ENCODE measurements at places on chromosomes 13 and 19. TPM values are rescaled to one million over a fixed set of nuclear protein-coding genes. Genes with fewer than 3 reads are reported as not detected.

Gene GAPDHS
- not detected for total RNA-seq

Gene SYCN
- total RNA-seq: not detected

Gene SLC15A1
- total RNA-seq: not detected

Gene PSG1
- total RNA-seq: not detected

Gene CACNA1A
- total RNA-seq: 1.7 TPM

Gene ZNF420
- 17.4 TPM for total RNA-seq

Gene FUT2
- total RNA-seq: not detected
